Left hindlimb (tissue), 1 donor: ENCODE measurements at places on chromosomes 11 and 22.

GRCh38 chr11:19561011-19561410, 151.6 kb upstream of the NAV2 start:
- no peak for DNase-seq

DNA sequence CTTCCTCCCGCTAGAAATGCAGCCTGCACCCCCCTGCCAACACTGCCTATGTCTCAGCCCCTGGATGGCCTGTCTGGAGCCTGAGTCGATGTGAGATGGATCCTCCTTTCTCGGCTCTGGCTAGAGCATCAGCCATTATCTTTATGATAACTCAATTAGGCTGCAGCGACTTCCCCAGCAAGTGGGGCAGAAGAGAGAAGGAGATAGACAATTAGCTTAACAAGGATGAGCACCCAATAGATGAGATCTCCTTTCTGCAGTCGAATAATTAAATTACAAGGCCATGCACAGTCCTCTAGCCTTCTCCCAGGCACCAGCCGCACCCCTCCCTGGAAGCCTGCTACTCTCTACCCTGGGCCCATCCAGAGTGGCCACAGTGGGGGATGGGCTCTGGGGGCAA, 179.3 kb downstream of the CEP164 start:
- no peak for DNase-seq

DNA sequence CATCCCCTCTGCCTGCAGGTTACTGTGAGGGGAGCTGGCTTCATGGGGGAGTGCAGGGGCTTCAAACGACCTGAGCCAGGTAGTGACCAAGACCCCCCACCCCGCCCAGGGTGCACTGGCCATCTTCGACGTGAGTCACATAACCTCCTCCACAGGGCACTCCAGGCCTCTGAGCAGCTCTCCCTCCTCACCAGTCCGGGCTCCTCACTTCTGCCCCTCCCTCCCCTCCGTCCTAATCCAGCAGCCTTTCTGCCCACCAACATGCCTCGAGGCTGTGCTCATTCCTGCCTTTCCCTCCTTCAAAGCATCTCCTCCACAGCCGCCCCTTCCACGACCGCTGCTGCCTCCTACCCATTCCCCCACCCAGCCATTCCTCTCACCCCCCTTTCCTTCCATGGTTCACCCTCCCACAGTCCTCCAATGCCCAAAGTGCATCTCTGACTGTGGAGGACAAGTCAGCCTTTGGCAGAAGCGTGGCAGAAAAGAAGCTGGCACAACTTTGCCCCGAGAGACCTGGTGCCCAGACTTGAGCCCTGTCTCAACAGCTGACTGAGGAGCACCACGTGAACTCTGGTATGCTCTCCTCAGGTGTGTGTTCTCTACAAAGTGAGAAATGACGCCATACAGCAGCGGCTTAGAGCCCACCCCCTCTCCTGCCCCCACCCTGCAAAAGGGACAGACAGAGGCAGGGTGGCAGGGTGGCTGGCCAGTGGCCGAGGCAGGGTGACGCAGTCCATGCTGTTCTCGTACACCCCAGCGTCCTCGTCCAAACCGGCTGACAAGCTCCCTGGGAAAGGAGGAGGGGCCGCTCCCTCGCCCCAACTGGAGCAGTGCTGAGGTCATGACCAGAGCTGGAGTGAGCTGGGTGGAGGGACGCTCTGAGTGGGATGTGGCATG, 30.4 kb downstream of the OPCML start:
- no peak for DNase-seq

- no peak for DNase-seq
Measured at GRCh38 chr22:22748297-22748743, 103.9 kb downstream of the GGTLC2 start.

DNA sequence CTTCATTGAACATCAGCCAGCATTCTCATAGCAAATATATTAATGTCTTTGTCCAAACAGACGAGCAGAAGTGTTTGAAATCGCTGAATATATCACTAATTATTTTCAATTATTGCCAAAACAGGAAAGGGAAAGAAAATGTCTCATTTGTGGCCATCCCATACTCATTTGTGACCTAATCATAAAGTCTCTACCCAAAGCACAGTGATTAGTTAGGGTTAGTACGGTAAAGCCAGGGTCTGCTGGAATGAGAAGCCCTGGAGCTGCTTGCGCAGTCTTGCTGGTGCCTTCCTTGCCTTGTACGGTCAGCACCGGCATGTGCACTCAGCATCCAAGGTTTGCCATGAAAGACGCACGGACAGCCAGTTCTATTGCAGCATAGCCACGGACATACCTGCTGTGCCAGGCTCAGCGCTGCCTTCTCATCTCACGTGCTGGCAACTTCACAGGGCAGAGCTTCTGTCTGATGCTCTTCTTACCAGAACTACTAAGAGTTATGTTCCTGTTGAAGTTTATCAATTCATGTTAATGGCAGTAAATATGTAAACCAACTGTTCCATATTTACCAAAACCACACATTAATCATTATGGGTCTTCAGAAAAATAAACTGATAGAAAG, 74.7 kb upstream of the POU2AF2 start:
- no peak for DNase-seq

DNA sequence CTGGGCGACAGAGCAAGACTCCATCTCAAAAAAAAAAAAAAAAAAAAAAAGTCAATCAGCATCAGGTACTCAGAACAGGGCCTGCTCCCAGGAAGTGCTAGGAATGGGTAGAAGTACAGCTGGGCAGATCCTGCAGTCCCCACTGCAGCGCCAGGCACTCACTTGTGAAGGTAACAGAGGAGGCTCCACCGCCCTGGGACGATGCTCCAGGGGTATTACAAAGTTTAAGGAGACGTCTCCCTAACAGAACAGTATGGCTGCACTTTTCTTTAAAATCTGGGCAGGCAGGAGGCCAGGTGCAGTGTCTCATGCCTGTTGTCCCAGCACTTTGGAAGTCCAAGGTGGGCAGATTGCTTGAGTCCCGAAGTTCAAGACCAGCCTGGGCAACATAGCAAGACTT, 1449.0 kb downstream of the BRD1 start:
- no peak for DNase-seq

DNA sequence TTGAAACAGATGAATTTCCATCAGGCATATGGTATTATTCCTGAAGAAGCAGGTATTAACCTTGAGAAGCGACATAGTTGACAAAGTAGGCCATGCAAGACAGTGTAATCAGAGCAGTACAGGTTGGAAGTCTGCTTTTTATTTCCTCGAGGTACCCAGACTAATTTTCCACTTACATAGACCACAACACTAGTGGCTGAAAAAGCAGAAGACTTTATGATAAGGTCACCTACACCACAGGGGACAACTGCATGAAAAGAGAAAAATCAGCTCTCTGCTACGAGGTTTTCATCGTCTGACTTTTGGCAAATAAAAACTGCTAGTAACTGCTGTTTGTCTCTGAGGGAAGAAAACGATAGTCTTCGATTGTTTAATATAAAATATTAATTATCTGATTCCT, 77.5 kb downstream of the CNTN5 start:
- no peak for DNase-seq

DNA sequence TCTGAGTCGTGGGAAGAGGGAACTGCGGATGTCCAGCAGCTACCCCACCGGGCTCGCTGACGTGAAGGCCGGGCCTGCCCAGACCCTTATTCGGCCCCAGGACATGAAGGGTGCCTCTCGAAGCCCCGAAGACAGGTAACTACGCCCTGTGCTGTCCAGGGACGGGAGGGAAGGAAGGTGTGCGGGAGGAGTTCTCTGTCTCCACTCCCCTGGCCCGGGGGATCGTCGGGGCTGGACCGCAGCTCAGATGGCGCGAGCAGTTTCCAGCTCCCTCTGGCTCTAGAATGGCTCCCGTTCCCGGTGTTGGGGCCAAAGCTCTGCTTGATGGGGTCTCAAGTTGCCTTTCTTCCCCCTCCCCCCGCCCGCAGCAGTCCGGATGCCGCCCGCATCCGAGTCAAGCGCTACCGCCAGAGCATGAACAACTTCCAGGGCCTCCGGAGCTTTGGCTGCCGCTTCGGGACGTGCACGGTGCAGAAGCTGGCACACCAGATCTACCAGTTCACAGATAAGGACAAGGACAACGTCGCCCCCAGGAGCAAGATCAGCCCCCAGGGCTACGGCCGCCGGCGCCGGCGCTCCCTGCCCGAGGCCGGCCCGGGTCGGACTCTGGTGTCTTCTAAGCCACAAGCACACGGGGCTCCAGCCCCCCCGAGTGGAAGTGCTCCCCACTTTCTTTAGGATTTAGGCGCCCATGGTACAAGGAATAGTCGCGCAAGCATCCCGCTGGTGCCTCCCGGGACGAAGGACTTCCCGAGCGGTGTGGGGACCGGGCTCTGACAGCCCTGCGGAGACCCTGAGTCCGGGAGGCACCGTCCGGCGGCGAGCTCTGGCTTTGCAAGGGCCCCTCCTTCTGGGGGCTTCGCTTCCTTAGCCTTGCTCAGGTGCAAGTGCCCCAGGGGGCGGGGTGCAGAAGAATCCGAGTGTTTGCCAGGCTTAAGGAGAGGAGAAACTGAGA, 1.4 kb downstream of the ADM start:
- peak; percentile 65 for DNase-seq

- no peak for DNase-seq
Measured at GRCh38 chr11:110294509-110294908, 1.9 kb downstream of the RDX start.

- no peak for DNase-seq
Measured at GRCh38 chr11:74142624-74143023, 28.2 kb downstream of the C2CD3 start.

DNA sequence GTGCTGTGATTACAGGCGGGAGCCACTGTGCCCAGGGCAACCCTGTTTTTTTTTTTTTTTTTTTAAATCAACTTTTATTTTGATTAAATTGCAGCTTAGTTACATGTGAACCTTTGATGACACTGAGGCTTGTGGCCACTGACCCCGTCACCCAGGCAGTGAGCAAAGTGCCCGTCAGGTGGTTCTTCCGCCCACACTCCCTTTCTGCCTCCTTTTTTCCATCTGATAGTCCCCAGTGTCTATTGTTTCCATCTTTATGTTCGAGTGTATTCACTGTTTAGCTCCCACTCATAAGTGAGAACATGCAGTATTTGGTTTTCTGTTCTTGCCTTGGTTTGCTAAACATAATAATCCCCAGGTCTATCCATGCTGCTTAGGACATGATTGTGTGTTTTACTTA, 110.9 kb upstream of the GRK3 start:
- no peak for DNase-seq

GRCh38 chr11:113494021-113494420, 18.8 kb upstream of the DRD2 start:
- DNase-seq: no peak

GRCh38 chr11:128573638-128574037, 13.7 kb downstream of the ETS1 start:
- no peak for DNase-seq

- no peak for DNase-seq
Measured at GRCh38 chr22:41043722-41044121, 48.7 kb upstream of the EP300 start.

DNA sequence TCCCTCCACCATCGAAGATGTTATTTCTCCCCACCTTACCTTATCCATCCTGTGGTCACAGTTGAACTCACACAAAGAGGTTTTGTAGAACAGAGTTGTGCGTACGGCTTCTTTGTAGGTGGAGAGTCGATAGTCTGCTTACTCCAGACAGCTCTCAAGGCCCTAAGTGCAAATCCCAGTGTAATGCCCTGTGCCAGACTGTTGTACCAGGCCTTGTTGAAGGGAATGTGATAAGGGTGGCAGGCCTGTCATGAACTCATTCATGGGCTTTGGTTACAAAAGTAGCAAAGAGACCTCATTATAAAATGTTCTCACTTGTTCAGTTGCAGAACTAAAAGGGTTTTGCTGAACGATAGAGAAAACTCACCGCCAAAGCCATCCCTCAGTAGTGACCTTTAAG, 288.7 kb upstream of the CADM1 start:
- no peak for DNase-seq

GRCh38 chr22:42892571-42893316, 35.7 kb upstream of the ARFGAP3 start:
- no peak for DNase-seq

DNA sequence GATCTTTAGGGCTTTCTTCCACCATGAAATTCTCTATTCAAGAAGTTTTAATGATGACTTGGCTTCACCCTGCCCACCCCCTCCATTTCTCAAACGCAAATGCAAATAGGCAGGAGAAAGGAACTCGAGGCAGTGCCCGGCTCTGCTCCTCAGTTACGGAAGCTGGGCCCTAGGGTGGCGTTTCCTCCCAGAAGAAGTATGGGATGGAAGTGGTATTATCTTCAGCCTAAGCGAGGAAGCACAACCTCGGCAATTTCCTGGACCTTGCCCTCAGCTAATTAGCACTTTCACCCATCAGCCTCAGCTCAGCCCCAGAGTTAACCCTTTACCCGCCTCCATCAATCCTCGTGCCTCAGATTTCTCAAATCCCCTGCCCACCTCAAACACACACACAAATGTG, 58.2 kb upstream of the LRRC55 start:
- no peak for DNase-seq

GRCh38 chr11:116421529-116422185, 351.1 kb downstream of the BUD13 start:
- DNase-seq: no peak

DNA sequence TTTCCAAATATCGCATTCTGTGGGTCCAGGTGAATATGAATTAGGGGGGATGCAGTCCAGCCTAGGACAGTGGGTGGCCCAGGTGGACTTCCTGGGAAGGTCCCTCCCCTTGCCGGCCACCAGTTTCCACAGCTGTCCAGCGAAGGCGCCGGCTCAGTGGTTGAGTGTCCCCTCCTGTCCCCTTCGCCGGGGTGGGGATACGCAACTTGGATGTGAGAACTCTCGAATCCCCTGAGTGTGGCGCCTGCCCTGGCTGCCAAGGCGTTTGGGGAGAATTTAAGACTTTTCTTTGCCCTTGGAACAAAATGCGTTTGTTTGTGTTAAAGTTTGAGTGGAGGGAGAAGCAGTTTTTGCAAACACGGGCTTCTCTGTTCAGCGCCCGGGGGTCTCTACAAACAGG, 123.7 kb downstream of the KCNQ1OT1 start:
- DNase-seq: peak; percentile 25

- peak; percentile 80 for DNase-seq
Measured at GRCh38 chr11:111978028-111978771, 41.1 kb downstream of the DIXDC1 start.

DNA sequence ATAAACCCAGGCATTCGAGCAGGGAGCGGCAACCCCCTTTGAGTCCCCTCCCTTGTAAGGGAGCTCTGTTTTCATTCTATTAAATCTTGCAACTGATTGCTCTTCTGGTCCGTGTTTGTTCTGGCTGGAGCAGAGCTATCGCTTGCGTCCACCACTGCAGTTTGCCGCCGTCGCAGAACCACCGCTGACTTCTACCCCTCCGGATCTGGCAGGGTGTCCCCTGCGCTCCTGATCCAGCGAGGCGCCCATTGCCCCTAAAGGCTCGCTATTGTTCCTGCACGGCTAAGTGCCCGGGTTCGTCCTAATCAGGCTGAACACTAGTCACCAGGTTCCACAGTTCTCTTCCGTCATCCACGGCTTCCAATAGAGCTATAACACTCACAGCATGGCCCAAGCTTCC, 10.4 kb upstream of the MS4A7 start:
- no peak for DNase-seq
